ENCODE measurements at places on chromosomes 5 and 9. TPM values are rescaled to one million over a fixed set of nuclear protein-coding genes. Genes with fewer than 3 reads are reported as not detected.

DNA sequence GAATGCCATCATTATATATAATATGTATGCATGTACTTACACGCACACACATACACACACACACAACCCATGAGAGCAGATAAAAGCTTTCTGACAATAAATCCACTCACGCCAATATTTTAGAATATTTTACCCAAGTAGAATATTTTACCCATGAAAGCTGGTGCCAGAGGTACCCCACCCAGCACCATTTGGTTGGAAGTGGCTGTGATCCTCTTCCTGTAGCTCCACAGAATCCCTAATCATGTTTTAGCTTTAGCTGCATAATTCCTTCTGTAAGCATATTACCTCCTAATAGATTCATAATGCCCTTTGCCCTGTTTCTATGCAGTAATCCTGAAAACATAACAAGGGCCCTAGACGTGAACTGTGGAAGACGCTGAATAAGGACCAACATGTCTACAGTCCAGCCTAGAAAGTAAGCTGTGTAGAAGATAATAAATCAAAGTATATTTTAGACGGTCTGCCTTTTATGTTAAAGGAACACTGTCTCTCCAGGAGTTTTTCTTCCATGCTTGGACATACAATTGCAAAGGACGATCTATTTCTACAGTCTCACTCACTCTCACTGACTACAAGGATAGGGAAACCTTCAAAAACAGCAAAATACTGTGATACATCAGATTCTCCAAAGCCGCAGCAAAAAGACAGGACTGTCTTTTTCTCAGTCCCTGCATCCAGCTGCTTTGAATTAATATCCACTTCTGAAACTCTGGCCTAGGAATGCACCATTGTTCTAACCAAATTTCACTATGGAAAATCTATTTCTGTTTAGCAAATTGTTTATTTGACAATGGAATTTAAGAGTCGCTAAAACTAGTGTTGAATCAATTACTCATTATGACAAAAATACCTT, 98.2 kb downstream of the USP20 start:
- no peak for DNase-seq

ZNF366 gene
- total RNA-seq: not detected

GARNL3 gene
- total RNA-seq: 21.4 TPM

ZSWIM6 gene
- 33.4 TPM for total RNA-seq

GRCh38 chr5:2094616-2094995, 211.9 kb upstream of the IRX4 start:
- DNase-seq: no peak

DNA sequence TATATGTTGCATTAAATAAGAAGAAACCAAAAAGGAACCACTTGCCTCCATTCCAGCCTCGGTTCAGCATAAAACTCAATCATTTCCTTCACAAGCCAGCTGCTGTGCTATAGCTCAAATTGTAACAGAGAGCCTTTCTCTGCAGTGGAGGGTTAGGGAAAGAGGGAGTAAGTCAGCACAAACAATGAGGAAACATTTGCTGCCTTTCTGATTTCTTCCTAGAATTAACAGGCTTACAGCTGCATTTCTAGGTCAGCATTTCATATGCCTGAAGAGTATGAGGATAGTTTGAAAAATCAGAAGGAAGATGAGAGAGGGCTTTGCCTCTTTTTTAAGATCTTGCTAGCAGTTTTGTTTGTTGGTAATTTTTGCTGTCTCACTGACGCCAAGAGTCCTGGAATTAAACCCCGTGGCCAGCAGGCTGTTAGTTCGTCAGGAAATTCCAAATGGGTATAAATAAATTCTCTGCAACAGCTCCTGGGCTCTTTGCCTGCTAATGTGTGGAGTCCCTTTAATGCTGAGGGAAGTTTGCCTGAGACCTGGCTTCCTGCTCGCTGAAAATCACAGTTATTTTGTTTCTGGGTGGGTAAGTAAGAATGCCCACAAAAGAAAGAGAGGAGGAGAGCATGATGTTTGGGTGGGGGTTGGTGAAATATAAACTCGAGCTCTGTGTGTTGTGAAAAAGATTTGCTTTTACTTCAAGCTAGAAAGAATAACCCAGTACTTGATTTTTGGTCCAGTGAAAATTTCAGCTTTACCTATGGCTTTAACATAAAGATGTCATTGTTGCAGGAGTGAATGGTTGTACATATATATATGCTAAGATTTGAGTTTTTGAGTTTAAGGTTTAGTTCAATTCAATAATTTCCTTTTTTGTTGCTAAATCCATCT, 148.1 kb upstream of the DMRT1 start:
- no peak for DNase-seq

GRCh38 chr5:92652756-92653155, 928.3 kb downstream of the NR2F1-AS1 start:
- DNase-seq: no peak

DNA sequence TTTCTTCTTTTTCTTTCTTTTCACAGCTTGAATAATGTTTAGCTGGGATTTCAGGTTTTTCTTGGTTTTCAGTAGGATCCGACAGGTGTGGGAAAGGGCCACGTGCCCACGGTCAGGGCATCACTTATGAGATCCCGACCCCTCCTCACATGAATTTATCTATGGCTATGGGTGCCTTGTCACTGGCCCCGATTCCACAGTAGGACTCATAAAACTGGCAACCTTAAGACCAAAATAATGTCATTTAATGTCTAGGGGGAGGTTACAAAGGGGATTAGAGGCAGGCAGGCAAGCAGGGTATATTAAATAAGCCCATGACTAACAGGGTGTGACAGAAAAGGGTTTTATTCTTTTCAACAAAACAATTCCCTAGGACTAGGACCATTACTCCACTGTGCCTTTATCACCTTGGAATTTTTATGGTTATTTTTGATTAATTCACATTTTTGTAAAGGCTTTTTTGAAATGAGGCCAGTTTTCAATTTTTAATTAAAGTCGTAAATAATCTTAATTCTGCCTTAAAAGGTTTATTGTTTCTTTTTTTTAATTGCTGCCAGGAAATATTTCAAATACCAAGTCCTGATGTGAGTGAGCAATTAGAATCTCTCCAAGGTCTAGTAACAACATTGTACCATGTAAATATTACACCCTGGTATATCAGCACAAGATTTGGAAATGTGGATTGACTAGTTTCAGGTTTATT, 370.4 kb downstream of the GLIS3 start:
- DNase-seq: no peak

DNA sequence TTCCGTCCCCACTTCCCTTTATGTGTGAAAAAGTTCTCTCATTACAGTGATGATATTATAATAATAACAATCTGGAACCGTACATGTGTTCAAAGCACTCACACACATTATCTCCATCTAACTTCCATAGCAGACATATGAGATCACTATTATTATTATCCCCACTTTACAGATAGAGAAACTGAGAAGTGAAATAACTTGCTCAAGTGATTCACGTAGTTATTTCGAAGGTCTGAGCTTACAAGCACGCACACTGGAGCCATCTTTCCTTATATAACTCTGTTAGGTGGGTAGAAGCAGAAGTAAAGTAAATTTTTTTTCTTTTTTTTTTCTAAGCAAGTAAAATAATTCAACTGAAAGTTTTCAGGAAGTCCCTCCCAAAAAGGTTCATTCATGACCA, 62.9 kb upstream of the PTGER4 start:
- DNase-seq: no peak

GRCh38 chr5:165393839-165394238, 1888.4 kb downstream of the MAT2B start:
- DNase-seq: no peak

- no peak for DNase-seq
Measured at GRCh38 chr9:94624629-94625028, 14.7 kb downstream of the FBP1 start.

DNA sequence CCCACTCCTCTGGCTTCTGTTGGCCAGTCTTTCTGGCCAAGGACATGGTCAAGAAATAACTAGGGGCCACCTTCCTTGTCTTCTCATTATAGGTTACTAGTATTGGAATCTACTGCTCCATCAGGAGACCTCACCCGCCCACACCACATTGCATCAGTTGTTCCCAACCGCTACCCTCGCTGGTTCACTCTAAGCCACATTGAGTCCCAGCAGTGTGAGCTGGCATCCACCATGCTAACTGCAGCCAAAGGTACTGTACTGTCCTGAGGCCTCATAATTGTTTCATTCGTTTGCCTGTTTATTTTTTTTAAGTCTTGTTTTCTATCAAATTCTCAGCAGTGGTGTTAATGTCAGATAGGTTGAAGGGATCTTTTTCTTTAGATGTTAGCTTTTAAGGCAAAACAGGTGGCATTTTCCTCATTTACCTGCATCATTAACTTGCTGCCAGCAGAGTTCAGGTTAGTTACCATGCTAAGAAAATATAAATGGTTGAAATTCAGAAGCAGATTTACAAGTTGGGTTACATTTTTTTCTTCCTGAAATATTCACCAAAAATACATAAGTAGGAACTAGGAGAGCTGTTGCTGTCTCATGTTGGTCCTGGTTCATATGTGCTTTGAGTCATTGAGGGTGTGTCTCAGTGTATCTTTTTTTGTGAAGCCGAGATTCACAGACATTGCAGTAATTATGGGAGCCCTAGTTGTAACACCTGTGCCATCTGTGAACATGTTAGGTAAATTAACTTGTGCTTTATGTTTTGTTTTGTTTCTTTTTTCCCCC, 206.9 kb downstream of the ZSWIM6 start:
- DNase-seq: no peak

DNA sequence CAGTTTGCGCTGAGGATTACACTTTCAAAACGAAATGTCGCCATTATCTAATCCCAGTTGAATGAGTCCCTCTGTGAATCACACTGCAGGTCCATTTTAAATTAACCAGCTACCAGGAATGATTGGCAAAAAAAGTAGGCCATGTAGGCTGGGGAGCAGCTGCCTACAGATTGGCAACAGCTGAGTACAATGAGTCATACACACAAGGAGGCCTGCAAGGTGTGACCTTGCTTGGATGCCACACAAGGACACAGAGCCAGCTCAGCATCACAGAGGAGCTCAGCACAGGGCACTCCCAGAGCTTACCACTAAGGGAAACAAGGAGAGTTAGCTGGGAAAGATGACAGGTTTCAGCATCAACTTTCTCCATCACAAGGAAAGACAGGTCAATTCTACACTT, 12.9 kb downstream of the HAVCR1 start:
- DNase-seq: no peak

DNA sequence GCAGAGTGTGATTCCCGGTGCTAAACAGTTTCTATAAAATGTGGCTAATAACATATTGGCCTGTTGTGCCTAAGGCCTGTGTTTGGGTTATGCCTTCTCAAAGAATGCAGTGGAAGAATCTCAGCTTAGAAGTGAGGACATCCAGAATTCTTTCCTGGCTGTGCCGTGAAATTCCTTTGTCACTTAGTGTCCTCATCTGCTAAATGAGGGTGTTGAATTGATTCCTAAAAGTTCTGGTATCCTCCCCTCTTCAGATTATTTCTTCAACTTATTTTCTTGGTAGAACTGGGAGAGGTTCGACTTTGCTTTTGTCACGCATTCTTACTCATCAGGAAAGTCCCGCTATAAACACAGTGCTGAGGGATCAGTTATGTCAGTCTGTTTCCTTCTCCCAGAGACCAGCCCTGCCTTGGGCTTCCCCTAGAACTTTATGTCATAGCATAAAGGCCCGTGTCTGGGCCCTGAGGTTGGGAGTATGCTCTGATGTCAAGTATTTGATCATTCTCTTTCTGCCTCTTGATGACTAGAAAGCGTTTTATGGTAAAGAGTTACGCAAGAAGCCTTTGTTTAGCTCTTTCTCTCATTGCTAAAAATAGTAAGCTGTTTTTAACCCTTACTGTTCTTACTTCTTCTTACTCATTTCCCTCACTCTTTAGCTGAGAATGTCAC, 29.5 kb downstream of the MTAP start:
- DNase-seq: no peak

- no peak for DNase-seq
Measured at GRCh38 chr5:130035388-130035787, 131.1 kb downstream of the CHSY3 start.

DNA sequence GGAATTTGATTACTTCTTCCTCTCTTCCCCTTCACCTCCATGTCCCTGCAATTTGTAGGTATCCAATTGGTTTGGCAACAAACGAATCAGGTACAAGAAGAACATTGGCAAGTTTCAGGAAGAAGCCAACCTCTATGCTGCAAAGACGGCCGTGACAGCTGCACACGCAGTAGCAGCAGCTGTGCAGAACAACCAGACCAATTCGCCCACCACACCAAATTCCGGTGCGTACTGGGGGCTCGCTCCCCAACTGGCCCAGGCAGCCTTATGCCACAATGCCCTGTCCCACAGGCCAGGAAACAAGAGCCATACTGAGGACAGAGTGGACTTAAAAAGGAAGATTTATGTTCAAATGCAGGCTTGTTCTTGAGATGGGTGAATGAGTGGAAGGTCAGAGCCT, 213.5 kb downstream of the PBX3 start:
- no peak for DNase-seq

DNA sequence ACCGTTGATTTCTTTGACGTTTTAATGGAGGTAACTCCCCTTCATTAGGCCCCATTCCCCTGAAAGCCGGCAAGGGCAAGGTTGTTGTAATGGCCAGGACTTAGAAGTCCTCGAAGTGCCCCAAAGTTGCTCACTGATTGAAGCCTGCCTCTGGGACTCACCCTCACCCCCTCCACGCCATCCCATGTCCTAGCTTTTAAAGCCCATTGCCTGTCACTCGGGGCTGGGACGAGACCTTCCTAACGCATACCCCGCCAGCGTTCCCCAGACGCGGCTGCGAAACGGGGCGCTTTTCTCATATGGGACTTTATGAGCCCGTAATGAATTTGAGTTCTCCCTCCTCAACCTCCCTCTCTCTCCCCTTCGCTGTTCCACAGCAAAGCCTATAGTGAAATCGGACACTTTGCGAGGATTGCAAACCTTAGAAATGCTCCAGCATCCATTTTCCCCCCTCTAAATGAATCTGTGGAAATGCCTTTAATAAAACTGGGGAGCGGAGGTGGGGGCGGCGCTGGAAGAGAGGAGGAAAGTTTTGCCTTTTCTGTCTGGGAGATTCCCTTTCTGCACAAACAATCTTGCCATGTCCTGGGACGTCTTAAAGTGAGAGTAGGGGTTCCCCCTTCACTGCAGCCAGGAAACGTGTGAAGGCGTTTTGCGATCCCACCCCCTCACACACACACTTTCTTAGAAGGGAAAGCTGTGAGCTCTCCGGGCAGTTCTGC, 1.5 kb downstream of the PAPPA start:
- no peak for DNase-seq

DNA sequence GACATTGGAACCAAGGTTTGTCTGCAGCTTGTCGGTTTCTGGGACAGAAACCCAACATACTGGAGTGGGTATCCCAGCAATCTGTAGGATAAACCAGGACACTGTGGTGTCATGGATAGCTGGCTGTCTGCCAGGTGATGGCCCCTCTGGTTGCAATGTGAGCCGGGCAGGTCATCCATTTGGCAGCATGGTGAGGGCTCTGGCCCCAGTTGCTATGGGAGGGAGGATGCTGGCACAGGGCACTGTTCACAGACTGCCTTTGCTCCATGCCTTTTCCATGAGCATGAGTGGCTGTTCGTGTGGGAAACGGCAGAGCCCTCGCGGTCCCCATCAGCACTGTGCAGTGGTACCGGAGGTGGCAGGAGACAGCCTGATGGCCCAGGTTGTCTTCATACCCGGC, 6.4 kb downstream of the S1PR3 start:
- DNase-seq: no peak

DNA sequence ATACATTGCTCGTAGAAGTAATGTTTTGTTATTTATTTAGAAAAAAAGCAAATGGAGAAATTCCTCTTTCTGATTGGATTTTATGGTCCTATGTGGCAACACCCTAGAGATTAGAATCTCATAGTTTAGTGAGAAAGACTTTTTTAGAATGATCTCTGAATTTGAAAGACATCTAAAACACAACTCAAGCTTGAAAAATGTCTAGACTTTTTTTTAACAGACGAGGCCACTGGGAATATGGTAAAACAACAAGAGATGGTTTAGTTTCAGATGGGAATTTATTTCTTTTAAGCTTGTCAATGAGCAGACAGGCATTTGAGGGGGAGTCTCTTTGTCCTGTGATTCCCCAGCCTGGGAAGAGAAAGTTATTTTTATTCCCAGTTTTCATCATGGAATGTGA, 122.1 kb downstream of the NTRK2 start:
- DNase-seq: no peak

Measured in progenitor cell of endocrine pancreas (in vitro differentiated cells).